ENCODE measurements at places on chromosomes 5 and 9.

GRCh38 chr5:133842846-133843611, 125.4 kb downstream of the C5orf15 start:
- DNase-seq: no peak

DNA sequence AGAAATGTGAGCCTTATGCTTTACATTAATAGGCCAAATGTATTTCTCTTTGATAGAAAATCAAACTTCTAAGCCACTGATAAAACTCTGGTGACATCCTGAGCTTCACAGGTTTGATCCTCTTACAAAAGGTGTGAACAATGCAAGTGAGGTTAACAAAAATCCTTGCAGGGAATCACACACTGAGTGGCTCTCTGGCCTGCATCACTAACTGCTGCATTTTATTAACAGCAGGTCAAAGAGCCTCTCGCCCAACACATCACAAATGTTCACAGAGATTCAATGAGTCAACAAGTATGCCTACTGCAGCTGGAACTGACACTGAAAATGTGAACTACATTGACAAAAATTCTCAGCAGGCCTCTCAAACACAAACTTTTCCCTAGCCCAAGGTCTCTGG, 122.3 kb downstream of the SEMA5A start:
- no peak for DNase-seq

- DNase-seq: no peak
Observed at GRCh38 chr9:111349766-111350165, 19.7 kb upstream of the OR2K2 start.

DNA sequence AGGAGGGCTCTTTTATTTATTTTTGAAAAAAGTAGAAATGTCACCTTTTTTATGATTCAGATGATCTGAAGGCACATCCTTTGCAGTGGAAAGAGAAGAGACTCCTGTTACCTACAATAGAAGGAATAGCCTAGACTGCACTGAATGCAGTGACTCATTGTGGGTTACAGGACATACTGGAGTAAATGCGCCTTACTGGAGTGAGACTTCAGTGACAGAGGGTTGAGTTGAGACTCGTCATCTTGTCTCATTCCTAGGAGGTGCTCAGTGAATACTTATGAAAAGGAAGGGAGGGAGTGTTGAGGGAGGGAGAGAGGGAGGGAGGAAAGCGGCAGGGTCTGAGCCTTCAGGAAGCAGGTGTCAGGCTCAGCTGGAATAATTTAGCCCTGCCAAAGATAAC, 25.2 kb downstream of the ANKRA2 start:
- no peak for DNase-seq

DNA sequence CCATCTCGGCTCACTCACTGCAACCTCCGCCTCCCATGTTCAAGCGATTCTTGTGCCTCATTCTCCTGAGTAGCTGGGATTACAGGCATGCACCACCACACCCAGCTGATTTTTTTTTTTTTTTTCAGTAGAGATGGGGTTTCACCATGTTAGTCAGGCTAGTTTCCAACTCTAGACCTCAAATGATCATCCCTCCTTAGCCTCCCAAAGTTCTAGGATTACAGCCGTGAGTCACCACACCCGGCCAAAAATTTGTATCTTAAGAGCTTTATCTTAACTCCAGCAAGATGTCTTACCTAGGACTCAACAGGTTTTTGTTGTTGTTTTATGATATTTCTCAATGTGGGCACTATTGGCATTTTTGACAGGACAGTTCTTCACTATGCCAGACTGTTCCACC, 27.9 kb downstream of the LYRM7 start:
- DNase-seq: no peak

DNA sequence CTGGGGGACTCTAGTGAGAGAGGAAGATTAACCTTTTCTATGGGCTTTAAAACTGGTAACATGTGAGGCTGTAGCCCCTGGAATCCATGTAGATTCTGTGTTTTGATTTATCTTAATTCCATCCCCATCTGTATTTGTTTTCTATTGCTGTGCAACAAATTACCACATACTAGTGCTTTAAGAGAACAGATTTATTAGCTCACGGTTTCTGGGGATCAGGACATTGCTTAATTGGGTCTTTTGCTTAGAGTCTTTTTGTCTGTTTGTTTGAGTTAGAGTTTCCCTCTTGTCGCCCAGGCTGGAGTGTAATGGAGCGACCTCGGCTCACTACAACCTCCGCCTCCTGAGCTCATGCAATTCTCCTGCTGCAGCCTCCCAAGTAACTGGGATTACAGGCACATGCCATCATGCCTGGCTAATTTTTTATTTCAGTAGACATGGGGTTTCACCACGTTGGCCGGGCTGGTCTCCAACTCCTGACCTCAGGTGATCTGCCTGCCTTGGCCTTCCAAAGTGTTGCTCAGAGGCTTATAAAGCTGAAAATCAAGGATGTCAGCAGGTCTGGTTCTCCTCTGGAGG, 29.9 kb upstream of the GNA14 start:
- DNase-seq: no peak

DNA sequence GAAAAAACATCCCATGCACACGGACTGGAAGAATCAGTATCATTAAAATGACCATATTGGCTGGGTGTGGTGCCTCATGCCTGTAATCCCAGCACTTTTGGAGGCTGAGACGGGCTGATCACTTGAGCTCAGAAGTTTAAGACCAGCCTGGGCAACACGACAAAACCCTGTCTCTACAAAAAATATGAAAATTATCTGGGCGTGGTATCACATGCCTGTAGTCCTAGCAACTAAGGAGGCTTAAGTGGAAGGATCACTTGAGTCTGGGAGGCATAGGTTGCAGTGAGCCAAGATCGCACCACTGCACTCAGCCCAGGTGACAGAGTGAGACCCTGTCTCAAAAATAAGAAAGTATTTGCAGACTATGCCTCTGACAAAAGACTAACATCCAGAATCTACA, 68.4 kb downstream of the TTC39B start:
- no peak for DNase-seq

- no peak for DNase-seq
Observed at GRCh38 chr5:124721229-124721735, 25.2 kb downstream of the ZNF608 start.

DNA sequence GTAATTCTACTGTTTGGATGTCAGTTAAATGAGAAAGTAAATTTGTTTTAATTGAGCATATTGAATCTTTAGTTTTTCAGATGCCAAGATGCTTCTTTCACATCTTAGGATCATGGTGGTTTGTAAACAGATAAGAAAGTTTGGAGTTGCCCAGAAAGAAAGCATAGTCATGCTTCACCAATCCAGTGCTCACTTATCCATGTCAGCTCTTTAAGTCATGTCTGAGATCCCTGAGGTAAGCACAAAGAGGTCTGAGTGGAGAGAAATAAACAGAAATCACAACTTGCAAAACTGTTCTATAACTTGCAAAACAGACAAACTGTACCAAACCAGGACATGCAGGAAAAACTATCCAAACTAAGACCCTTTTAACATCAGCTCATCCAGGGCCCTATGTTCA, 87.7 kb downstream of the OSTF1 start:
- no peak for DNase-seq

- DNase-seq: no peak
Observed at GRCh38 chr5:167348251-167348926, 943.1 kb upstream of the WWC1 start.

Measured in left ventricle myocardium inferior (tissue), 1 donor.